ENCODE measurements at places on chromosomes 5 and 9.

DNA sequence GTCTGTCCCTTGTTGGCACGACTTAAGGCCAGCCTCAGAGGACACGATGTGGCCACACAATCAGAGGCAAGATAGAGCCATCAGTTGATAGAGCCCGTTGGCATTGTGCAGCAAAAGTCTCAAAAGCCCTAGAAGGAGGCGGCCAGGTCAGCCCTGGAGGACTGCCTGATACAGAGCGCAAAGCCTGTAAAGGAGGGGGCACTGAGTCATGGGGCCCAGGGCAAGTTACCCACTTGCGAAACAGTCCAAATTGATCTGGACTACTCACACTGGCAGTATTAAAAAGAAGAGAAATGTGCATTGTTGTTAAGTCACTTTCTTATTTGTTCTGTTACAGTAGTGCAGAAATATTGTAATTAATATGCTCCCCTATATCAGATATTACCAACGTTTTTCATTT, 51.5 kb downstream of the KLF9 start:
- DNase-seq, result no peak

DNA sequence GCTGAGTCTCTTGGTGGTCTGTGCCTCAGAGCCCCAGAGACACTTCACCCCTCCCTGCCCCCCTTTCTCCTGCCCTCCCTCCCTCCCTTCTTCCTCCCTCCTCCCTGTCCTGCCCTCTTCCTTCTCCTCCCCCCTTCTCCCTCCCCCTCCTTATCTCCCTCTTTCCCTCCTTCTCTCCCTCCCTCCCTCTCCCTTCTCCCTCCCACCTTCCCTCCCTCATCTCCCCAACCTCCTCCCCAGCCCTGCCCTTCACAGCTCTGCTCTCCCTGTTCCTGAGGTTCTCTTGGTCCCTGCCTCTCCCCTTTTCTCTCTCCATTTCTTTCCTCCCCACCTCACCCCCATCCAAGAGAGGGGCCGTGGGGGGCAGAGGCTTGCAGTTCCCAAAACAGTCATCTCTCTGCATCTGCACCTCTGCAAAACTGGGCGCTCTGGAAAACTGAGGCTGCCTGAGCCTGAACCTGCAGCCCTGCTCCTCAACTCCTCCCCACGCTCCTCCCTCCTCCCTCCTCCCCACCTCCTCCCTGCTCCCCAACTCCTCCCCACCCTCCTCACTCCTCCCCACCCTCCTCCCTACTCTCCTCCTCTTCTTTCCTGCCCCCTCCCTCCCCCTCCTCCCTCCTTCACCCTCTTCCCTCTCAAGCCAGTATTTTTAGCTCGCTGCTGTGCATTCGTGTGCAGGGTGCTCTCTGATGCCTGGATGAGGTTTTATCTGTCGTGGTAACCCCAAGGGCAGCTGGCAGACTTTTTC, 219.1 kb downstream of the C9orf50 start:
- DNase-seq, result peak; percentile 35

DNA sequence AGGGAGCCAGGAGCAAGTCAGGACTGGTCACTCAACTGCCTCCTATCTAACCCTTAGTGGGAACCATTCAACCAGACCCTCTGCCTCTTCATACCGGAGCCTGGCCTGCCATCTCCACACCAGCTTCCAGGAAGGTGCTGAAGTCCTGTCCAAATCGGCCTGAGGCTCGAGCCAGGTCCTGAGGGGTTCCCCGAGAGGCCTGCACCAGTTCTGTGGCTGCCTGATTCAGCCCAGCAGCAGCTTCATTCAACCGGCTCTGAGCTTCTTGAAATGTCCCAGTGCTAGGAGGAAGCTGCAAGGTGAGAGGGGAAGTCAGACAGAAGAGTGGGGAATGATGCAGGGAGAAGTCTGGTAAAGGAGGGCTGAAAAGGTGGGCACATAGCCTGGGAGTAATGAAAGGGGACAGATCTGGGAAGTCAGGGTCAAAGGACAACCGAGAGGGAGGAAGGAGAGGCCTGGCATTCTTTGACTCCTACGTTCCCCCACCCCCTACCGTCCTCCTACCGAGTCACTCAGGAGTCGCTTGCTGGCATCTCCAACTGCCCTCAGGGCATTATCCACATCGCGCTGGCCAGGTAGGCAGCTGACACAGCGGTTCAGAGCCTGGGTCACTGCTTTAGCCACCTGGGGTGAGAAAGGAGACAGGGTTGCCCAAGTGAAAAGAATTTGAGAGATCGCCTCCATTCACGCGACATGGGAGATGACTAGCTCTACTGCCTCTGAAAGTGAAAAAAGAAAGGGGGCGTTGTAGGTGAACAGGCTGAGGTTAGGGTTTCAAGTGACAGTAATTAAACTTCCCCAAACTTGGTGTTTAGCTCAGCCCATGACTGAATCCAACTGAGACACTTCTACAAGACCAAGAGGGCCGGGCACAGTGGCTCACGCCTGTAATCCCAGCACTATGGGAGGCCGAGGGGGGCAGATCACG, 20.2 kb downstream of the TLN1 start:
- no peak for DNase-seq

DNA sequence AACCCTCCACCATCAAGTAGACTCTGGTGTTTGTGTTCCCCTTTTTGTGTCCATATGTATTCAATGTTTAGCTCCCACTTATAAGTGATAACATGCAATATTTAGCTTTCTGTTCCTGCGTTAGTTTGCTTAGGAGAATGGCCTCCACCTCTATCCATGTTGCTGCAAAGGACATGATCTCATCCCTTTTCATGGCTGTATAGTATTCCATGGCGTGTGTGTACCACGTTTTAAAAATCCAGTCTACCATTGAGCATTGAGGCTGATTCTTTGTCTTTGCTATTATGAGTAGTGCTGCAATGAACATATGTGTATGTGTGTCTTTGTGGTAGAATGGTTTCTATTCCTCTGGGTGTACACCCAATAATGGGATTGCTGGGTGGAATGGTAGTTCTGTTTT, 140.1 kb downstream of the BASP1 start:
- DNase-seq, result no peak

DNA sequence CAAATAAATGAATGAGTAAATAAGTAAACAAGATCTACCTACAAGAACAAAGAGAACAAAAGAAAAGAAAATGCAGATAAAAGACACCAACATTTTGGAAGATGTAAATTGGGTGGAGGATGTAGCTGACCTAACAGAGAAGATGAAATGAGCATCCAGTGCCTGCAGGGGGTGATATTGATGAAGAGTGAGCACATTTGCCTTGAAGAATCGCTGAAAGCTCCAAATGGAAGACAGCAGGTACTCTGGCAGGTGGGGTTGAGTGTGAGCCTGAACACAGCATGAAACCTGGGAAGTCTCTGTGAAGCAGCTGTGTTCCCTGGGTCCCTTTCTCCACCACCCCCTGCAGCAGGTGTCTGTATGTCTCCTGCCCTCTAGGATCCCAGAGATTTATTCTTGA, 125.6 kb downstream of the NXNL2 start:
- DNase-seq, result no peak

Measured in Ammon's horn (tissue), 1 donor.